ENCODE measurements at places on chromosomes 3 and 15.

DNA sequence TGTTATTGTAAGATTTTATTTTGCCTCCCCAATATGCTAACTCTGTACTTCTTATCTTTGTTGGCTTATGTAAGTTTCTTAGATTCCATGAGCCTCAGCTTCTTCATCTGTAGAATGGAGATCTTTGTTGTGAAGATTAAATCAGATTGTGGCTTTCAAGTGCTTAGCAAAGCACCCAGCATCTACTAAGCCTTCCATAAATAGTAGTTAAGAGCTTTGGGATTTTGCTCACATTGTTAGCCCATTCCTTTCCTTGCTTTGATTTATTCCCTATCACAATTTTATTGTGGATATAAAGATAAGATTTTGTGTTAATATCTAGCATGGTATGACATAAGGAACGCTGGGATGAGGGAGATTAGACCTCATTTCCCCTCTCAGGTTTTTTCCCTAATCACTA, 501.4 kb downstream of the PYDC2 start:
- DNase-seq: no peak

DNA sequence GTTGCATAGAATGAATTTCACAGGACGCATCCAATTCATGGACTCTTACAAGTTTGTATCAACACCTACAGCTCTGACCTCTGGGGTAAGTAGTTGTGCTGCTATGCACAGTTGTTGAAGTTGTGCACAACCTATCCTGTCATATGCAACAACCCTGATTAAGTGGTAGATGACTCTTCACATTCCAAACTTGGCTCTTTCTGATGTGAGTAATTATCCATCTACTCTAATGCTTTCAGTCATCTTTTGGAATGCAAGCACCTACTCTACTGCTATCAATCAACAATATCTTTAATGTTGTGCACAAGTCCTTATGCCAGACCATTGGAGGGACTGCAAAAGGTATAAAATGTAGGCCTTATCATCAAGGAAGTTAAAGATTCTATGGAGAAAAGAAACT, 921.4 kb downstream of the MCTP2 start:
- no peak for DNase-seq

GRCh38 chr15:41494922-41495735, 1.5 kb downstream of the ITPKA start:
- peak; percentile 35 for DNase-seq

- no peak for DNase-seq
Measured at GRCh38 chr3:157170861-157171260, 10.9 kb upstream of the CCNL1 start.

DNA sequence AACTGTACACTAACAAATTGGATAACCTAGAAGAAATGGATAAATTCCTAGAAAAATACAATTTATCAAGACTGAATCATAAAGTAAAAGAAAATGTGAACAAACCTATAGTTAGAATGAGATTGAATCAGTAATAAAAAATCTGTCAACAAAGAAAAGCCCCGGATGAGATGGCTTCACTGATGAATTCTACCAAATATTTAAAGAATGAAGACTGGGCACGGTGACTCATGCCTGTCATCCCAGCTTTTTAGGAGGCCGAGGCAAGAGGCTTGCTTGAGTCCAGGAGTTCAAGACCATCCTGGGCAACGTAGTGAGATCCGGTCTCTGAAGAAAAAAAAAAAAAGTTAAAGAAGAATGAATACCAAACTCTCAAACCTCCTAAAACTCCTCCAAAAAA, 17.7 kb upstream of the AP4E1 start:
- no peak for DNase-seq

GRCh38 chr15:69808756-69809155, 289.0 kb downstream of the TLE3 start:
- DNase-seq: no peak
